ENCODE measurements at places on chromosomes 12 and 14.

DNA sequence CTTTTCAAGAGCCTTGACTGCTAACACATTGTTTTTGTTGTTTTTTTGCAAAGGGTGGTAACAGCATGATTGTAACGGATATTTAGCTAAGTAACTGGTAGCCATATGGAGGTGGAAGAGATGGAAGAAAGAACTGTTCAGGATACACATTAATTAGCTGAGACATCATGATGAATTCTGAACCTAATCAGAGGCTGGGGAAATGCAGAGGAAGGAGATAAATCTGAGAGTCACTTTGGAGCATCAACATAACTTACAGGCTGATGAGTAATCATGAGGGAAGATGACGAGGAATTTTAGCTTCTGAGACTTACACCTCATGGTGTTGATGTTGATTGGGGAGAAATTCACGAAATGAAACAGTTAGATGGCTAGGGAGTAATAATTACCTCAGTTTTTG lies 62.3 kb downstream of the NIN start:
- no peak for DNase-seq

- DNase-seq = no peak
Measured at GRCh38 chr14:68741477-68741791, 51.4 kb downstream of the ZFP36L1 start.

DNA sequence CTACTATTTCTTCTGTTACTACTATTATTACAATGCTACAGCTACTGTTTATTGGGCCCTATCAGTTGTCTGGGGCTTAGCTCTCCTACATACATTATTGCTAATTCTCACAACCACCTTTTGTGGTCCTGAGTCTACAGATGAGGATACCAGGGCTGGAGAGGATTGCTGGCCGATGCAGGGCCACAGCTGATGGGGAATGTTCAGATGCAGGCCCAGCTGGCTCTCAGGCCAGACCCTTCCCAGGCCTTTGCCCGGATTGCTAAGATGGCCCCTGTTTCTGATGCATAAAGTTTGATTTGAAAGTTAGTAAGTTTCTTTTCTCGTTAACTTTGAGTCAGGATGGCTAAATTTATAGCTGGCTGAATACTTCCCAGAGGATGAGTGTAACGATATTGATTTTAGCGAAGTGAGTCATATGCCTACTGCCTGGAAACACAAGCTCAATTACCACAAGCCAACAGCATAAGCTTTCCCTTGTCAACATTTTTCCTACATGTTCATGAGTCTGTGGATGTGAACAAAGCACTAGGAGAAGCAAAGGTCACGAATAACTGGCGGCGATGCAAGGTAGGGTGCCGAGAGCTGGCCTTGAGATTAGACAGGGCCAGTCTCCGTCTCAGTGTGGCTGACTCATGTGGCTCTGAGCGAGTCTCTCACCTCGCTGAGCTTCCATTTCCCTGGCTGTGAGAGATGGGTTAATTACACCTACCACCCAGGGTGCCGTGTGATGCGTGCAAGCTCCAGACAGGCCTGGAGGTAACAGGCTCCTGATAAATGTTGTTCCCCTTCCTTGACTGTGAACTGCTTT lies 111.0 kb downstream of the BEGAIN start:
- no peak for DNase-seq

- no peak for DNase-seq
Measured at GRCh38 chr14:94471045-94471444, 5.0 kb downstream of the SERPINA9 start.

Measured in NCI-H2029 treated with DMSO at 0.1 percent for 48 hours (cell line).